Heart left ventricle (tissue), 16 donors: ENCODE measurements at places on chromosomes 1 and 21.
A peak's percentile ranks its signal among the peaks of the same experiment; 100 is the strongest.

- DNase-seq, result peak; percentile 59
Measured at GRCh38 chr1:220878191-220879075, 810 bp upstream of the HLX start.

GRCh38 chr21:37263827-37264600, 3.1 kb downstream of the VPS26C start:
- DNase-seq, result no peak

- no peak for DNase-seq
Measured at GRCh38 chr21:32713726-32714125, 14.1 kb downstream of the SYNJ1 start.

DNA sequence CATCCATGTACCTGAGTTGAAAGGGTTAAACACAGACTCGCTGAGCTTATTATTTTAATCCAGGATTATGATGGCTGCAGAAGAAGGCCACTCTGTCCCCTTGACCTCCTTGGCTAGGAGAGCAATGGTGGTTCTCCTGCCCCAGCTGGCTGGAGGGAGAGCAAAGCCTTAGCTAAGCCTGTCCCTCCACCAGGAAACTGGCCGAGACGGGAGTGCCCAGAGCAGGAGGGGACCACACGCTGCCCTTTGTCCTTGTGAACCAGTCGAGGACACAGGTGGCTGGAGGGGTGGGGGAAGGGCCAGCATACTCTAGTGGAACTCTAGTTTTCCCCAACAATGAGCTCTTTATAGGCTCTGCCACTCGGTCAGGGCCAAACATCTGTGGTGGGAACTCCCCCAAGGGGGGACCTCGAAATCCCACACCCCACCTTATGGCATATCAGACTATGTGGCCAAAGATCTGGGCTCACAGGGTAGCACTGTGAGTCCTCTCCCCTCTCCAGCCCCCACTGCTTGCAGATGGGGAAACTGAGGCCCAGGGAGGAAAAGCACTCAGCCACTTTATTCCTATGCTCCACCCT, 12.9 kb downstream of the KIAA1614 start:
- no peak for DNase-seq

DNA sequence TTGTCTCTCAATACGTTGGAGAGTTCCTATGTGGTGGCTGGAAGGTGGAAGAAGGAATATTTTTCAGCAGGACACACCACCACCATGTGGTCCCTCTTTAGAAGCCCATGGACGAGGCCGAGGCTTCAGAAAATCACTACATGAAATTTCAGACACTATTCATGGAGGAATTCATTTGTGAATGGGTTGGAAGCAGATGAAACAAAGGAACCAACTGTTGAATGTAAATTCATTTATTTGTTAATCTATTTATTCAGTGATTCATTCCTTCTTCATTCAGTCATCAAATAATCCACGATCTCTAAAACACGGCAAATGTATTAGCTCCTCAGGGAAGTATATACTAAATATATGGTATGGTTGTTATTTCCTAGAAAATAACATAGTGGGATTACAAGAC, 12.2 kb downstream of the SLC35F3 start:
- DNase-seq, result no peak

DNA sequence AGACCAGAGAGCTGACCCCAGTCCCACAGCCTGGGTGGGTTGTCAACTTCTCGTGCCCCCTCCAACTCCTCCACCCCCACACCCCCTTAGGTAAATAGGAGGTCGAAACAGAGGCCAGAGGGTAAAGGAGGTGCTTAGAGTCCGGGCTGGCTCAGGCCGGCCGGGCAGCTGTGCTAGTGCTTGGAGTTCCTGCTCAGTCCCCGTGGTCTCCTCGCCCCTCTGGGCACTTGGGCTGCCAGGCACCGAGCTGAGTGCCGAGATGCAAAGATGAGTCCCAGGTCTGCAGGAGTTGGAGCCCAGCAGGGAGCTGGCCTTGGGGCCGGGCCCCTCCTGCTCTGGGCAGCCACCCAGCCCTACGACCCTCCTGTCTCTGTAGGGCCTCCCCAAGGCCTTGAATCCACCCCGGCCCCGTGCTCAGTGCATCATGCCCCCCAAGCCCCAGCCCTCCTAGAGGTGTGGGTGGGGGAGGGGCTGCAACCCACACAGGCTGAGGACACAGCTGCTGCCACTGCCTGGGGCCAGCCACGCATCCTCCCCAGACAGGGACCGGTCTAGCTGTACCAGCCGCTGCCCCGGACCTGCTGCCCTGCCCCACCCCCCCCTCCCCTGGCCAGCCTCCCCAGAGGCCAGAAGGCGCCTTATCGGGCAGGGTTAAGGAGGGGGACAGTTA, 1.9 kb downstream of the SMIM1 start:
- DNase-seq, result no peak

GRCh38 chr1:230201445-230201844, 134.4 kb downstream of the GALNT2 start:
- no peak for DNase-seq

GRCh38 chr1:225655509-225656258, 2.8 kb upstream of the ENAH start:
- peak; percentile 57 for DNase-seq
